ENCODE measurements at places on chromosomes 4 and X. TPM values are rescaled to one million over a fixed set of nuclear protein-coding genes. Genes with fewer than 3 reads are reported as not detected.

The TREX2 gene
- 1.9 TPM for polyA plus RNA-seq

The PCDH10 gene
- polyA plus RNA-seq, result 0.04 TPM

The DUSP9 gene
- 0.46 TPM for polyA plus RNA-seq

The SMIM10 gene
- 1.8 TPM for polyA plus RNA-seq

The ART3 gene
- 0.29 TPM for polyA plus RNA-seq

The ARSJ gene
- polyA plus RNA-seq, result 1.7 TPM

The BEX2 gene
- polyA plus RNA-seq, result 5.0 TPM

The ADAM29 gene
- polyA plus RNA-seq, result not detected
